ENCODE measurements at places on chromosomes 7 and 10.

DNA sequence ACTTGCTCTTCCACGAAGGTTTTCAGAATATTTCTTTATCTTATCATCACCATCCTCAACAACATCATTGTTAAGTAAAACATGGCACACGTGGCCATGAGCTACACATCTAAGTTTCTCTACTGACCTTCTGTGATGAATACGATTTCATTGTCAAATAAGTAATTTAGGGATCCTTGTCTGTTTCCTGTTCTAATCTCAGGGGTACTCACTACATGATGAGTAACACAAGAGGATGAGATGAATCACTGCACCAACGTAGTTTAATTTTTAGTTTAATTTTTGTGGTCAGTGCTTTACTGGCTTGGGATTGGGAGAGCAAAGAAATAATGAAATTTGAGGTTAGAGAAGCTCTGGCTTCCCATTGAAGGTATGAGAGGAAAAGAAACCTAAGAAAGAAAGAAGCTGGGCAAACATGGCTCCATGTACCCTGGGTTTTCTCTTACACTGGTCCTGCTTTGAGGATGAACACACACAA is 461.9 kb upstream of the KLF6 start:
- DNase-seq: peak; percentile 48

DNA sequence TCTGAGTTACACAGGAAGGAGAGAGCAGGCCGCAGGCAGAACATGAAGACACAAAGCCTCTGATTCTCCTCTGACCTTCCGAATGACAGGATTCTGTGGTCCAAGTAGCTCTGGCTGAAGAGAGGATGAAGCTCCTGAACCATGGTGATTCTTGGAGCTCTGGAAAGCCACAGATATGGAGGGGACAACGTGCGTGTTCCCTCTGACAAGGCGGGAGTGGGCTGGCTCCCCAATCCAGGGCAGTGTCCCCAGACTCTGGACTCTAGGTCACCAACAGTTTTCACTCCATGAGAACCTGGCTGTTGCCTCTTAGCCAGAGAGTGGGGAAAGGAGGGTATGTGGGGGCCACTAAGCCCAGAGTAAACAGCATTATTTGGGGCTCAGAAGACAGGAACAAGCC is 7.4 kb upstream of the TRPV6 start:
- DNase-seq: no peak

DNA sequence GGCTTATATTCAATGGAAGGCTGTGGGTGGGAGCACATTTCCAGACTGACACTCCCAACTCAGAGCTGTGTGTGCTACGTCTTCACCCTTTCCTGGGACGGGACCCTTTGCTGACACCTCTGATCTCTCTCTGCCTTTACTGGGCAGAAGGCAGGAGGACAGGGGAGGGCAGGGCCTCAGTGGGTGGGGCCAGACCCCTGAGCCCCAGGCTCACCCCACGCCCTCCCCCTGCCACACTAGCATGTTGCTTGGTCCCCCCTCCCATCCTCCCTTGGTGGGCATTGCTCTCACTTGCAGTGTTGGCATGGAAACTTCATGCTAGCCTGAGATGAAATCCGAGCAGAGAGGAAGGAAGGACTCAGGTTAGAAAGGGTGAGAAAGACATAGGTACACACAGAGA is 18.4 kb downstream of the TMEM273 start:
- DNase-seq: no peak

DNA sequence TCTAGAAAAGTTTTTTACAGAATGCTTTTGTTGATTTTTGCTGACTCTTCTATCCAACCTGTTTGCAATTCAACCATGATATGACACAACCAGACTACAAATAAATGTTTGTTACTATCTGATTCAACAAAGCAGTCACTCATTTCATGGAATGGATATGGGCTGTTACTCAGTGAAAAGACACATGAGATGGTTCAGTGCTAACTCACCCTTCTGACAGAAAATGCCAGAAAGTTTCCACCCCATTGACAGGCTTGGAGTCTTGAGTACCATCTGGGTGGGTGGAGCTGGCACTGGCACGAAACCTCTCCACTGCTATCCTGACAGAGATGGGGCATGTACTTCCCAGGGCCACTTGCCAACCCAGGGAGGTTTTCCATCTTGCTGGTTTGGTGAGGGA is 39.5 kb downstream of the RBM28 start:
- DNase-seq: no peak

GRCh38 chr10:109887243-109887642 is 36.1 kb downstream of the XPNPEP1 start:
- no peak for DNase-seq

GRCh38 chr10:45257600-45257999 is 57.8 kb downstream of the OR13A1 start:
- DNase-seq: no peak

DNA sequence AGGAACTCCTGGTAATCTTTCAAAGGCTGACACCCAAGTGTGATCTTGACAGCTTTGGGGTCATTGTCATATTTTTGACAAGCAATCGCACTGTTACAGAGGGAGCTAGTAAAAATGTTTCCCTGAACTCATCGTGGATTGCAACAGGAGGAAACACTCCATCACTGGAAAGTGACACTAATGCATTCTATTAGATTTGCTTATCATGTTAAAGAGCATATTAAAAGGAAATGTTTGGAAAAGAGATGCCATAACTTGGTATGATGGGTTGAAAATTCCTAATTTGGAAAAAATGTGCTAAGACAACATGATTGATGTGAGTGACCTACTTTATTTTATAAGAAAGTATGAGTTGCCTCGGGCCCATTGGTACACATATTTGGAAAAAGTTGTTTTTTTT is 22.7 kb upstream of the EMX2 start:
- DNase-seq: no peak

- DNase-seq: no peak
These were observed 69.0 kb upstream of the NPVF start for GRCh38 chr7:25297278-25297677.

Data from amniotic stem cell (primary cell).